A172 (cell line): ENCODE measurements at places on chromosomes 2 and 18.
A peak's percentile ranks its signal among the peaks of the same experiment; 100 is the strongest.

DNA sequence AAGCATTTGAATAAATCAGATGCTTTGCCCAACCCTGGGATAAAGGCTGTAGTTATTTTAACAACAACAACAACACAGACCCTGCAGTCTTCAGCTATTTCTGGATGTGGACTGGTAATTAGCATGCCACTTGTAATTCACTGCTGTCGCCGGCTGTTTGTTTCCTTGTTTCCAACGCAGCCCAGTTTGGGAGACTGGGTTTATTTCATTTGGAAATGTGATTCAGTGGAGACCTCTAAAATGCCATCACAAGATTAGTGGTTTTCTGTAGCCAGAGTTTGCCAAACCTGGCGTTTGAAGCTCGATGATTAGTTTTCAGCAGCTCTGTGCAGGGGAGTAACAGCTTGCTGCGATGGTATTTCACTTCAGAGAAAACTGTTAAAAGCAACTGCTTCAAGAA lies 83.5 kb downstream of the LDLRAD4 start:
- peak; percentile 29 for DNase-seq

DNA sequence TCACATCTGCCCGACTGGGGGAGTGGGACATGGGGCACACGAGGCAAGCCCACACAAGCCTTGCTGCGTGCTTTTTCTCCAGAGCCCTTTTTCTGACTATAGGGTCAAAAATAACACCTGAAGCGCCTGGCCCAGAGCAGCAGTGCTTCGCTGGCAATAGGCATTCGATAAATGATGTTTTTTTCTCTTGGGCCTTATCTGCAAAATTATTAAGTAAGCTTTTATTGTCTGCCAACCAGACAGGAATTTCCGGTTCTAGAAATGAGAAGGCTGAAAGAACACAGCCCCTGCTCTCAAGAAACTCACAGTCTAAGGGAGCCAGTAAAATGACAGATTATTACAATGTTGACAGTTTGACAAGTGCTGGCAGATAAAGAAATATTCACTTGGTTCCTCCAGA lies 2.7 kb upstream of the TMBIM1 start:
- no peak for DNase-seq

- no peak for DNase-seq
Observed at GRCh38 chr2:10524851-10525572, 76.9 kb upstream of the ODC1 start.

GRCh38 chr18:13517369-13517768 lies 209.0 kb downstream of the FAM210A start:
- DNase-seq, result no peak

- no peak for DNase-seq
Observed at GRCh38 chr2:189927823-189928222, 134.7 kb downstream of the MSTN start.

DNA sequence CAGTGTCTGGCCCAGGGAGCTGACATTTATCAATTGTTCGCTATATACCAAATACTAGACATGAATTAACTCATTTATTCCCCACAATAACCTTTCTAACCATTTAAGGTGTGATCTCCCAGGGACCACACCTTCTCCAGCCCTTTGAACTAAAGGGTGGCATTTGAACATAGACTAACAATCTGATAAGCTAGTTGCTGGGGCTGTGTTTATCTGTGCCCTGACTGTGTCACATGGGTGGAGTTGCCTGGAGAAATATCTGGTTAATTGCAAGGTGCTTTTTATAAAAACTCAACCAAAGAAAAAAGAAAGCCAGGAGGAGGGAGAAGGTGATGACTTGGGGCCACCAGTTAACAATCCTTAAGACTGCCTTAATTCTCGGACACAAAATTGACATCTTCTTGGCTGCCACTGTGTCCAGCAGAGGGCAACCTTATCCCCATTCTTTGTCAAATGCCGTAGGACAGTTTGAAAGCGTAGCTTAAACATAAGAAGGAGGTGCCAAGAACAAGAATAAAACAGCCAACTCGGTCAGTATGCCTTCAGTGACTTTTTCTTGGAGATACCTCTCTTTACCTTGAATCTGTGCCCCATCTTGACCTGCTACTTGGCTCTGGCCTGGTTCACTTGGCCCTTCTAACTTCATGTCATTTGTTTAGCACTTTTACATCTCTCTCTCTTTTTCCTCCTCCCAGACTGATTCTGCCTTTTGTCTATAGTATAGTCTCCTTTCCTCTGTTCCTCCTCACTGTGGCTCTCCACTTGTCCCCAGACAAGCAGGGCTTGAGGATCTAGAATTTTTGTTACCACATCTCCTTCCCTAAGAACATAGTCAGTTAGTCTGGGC lies 183.4 kb downstream of the MYO3B start:
- DNase-seq, result peak; percentile 58

DNA sequence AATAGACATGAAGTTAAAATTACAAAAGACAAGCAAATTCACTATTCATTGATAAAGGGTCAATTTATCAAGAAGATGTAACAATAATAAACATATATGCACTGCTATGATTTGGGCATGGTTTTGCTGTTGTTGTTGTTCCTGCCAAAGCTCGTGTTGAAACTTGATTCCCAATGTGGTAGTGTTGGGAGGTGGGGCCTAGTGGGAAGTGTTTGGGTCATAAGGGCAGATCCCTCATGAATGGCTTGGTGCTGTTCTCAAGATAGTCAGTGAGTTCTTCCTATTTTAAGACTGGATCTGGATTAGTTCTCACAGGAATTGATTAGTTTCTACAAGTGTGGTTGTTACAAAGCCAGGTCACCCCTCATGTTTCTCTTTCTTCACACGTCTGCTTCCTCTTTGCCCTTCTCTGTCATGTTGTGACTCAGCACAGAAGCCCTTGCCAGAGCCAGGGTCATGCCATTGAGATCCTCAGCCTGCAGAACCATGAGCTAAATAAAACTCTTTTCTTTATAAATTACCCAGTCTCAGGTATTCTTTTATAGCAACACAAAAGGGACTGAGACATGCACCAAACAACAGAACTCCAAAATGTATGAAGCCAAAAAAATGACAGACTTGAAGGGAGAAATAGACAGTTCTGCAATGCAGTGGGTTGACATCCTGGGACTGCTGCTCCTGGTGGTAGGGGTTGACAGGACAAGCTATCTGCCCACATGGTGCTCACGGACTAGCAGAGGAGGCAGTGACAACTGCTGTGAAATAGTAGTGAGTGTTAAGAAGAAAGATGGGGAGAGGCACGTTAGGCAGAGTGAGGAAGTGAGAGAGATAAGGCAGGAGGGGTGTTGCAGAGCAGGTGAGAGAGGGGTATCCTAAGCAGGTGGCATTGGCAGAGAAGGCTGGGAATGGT lies 18.6 kb upstream of the SKA1 start:
- no peak for DNase-seq

DNA sequence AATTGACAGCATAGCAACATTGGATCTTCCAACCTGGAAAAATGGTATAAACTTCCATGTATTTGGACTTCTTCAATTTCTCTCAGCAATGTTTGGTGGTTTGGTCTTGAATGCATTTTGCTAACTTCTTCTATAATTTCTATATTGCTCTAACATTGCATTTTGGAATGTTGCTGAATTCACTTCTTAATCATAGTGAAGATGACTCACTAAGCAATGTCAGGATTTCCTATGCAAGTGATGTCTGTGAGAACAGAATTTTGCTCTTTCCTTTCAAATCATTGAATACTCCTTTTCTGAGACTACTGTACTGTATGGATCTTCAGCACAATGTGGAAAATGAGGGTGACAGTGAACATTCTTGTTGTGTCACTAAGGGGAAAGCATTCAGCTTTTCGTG lies 28.9 kb upstream of the CDH19 start:
- DNase-seq, result no peak

DNA sequence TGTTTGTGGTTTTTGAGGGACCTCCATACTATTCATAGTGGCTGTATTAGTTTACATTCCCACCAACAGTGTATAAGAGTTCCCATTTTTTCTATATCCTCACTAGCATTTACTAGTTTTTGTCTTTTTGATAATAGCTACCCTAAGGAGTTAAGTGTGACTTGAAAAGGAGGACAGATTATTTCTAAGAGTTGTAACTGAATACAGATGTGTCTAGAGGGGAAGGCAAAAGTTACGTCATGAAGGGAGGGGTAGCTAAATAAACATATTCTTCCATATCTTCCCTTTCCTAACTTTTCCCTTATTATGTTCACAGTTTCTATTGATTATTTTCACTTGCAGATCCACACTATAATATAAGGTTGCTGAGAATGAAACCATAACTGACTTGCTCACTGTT lies 1315.7 kb upstream of the ZEB2 start:
- no peak for DNase-seq

- DNase-seq, result no peak
Observed at GRCh38 chr2:112045446-112046014, 9.5 kb upstream of the TMEM87B start.

DNA sequence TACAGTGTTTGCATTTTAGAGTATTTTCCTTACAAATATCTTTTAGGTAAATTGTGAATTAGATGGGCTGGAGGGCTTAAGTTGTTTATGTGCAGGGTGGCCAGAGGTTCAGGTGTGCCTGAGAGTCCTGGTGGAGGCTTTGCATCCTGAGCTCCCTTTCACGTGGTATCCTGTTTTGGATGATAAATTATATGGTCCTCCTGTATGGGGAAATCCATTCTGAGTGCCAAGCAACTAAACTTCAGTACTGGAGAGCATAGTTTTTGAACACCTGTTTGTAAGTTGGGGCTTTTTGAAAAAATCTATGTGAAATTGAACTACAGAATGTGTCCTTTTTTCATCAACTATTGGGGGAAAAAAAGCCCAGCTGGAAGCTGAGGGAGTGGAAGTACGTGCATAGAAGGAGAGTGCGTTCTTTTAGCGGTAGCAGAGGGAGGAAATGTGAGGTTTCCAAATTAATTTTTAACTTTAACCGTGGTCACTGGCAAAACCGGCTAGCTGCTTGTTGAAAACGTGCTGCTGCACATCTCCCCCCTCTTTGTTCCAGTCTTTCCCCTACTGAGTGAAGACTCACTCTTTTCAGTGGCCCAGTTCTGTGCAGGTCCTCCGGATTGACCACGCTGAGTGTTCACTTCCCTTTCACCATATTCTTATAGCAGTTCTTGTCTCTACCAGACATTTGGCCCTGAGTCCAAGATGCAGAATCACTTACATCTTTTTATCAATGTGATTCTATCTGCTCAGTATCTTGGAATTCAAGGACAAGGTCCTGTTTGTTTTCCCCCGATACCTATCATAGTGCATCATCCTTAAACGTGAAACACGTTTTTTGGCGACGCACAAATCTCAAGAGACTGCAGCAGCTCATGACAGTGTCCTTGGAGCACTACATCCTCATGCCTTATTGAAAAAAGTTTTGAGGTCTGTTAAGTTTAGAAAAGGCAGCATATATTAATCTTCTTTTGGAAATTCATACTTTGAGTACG lies 15.3 kb downstream of the CNOT11 start:
- DNase-seq, result no peak

DNA sequence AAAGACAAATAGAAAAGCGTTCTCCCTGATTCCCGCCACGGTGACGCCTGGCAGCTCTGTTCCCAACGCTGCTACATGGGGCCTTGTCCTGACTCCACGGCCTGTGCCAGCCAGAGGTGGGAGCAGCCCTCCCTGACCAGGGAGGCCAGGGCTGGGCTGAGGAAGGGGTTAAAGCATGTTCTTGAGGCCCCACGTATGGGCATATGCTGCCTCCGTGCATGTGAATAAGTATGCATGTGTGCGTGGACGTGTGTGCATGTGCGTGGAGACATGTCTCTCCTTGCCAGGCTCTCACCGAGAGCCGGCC lies 1.6 kb upstream of the SNED1 start:
- no peak for DNase-seq

- DNase-seq, result no peak
Observed at GRCh38 chr2:34121076-34121475, 522.0 kb upstream of the FAM98A start.

DNA sequence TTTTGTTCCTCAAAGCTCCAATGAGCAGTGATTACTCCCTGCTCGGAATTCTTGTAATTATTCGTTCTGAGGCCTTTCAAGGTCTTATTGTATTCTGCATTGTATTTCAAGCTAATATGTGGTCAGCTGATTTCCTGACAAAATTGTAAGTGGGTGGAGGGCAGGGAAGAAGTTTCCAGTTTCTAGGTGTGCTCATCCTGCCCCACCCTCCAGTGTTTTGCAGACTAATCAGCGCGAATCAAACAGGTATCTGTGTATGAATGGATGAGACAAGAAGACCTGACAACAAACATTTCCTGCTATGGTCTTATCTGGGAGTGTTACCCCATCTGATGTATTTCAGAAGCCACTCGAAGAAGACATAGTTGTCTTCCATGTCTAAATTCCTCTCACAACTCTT lies 35.3 kb downstream of the MYCN start:
- DNase-seq, result no peak

DNA sequence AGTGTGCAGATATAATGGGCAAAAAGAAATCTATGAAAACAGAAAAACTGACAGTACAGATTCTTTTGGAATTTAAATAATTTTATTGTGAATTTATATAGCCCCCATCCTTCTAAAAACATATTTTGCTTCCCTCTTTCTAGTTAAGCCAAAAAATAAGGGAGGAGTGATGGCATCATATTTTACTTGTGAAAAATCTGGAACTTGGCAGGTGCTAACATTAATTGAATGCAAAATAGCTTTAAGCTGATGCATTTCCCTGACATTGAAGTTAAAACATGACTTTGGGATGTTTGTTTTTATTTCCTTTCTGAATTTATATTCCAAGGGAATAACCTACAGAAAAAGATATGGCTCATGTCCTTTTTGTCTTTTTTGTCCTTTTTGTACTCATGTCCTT lies 82.6 kb upstream of the RBM44 start:
- DNase-seq, result no peak

DNA sequence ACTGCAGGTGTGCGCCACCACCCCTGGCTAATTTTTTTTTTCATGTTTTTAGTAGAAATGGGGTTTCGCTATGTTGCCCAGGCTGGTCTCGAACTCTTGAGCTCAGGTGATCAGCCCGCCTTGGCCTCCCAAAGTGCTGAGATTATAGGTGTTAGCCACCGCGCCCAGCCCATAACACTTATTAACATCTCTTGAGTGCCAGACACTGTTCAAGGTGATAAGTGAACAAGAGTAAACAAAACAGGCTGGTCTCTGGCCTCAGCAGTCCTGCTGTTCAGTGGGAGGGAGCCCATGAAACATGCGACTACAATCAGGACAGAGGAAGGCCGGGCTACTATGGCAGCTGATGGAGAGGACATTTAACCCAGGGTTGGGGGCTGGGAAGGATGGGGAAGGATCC lies 42.3 kb downstream of the KCTD1 start:
- DNase-seq, result no peak

DNA sequence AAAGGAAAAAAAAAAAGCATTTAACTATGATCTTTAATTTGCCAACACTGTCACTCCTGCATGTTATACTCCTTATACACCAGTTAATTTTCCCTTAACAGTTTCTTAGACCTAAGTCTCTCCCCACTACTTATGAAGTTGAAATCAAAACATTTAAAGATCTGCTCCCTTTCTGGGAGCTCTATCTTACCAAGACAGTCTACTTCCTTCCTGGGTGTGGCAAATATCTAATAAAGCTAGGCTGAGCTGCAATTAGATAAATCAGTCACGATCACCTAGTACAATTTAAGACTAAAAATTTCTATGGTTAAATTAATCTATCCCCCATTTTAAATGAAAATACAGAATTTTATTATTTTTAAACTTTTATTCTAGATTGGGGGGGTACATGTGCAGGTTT lies 33.4 kb downstream of the PUM2 start:
- DNase-seq, result no peak

- DNase-seq, result peak; percentile 96
Observed at GRCh38 chr2:17976871-17977746, 98.6 kb downstream of the KCNS3 start.
